Endothelial cell of umbilical vein (primary cell): ENCODE measurements at places on chromosomes 1 and 21. TPM values are rescaled to one million over a fixed set of nuclear protein-coding genes. Genes with fewer than 3 reads are reported as not detected.

Gene PLA2G2C
- not detected in 2 replicates for polyA plus RNA-seq

Gene RIPPLY3
- 0.03 TPM in 1 of 2 replicates, not detected in the other for polyA plus RNA-seq

Gene LENEP
- polyA plus RNA-seq: not detected in 2 replicates

Gene ERG
- 173 and 202 TPM in 2 replicates for polyA plus RNA-seq

Gene PLEKHA6
- polyA plus RNA-seq: 2.1 and 2.4 TPM in 2 replicates

Gene TMEM52
- polyA plus RNA-seq: 1.7 and 2.0 TPM in 2 replicates

Gene DIRAS3
- polyA plus RNA-seq: 6.7 and 7.6 TPM in 2 replicates

Gene C4BPA
- polyA plus RNA-seq: not detected in 2 replicates

Gene INSRR
- not detected in 2 replicates for polyA plus RNA-seq

Gene VSIG8
- not detected in 2 replicates for polyA plus RNA-seq

Gene MIS18A
- 6.3 and 7.9 TPM in 2 replicates for polyA plus RNA-seq

Gene CACNA1S
- not detected in 2 replicates for polyA plus RNA-seq

Gene RAP1GAP
- polyA plus RNA-seq: 0.07 and 1.4 TPM in 2 replicates

Gene SGIP1
- 30.4 and 30.9 TPM in 2 replicates for polyA plus RNA-seq

Gene HSD3B2
- not detected in 2 replicates for polyA plus RNA-seq

Gene FCGR3A
- polyA plus RNA-seq: not detected in 2 replicates

Gene PGLYRP3
- polyA plus RNA-seq: not detected in 2 replicates

Gene FAM151A
- polyA plus RNA-seq: not detected in 2 replicates

Gene WNT9A
- polyA plus RNA-seq: 5.9 and 6.2 TPM in 2 replicates

Gene TMEM63A
- 28.7 and 32.2 TPM in 2 replicates for polyA plus RNA-seq
